Activated T-cell treated with anti-CD3 and anti-CD28 coated beads, Interleukin-2, amount 50 U/mL, for 72 hours (primary cell): ENCODE measurements at places on chromosomes 6 and 20.
A peak's percentile ranks its signal among the peaks of the same experiment; 100 is the strongest.

DNA sequence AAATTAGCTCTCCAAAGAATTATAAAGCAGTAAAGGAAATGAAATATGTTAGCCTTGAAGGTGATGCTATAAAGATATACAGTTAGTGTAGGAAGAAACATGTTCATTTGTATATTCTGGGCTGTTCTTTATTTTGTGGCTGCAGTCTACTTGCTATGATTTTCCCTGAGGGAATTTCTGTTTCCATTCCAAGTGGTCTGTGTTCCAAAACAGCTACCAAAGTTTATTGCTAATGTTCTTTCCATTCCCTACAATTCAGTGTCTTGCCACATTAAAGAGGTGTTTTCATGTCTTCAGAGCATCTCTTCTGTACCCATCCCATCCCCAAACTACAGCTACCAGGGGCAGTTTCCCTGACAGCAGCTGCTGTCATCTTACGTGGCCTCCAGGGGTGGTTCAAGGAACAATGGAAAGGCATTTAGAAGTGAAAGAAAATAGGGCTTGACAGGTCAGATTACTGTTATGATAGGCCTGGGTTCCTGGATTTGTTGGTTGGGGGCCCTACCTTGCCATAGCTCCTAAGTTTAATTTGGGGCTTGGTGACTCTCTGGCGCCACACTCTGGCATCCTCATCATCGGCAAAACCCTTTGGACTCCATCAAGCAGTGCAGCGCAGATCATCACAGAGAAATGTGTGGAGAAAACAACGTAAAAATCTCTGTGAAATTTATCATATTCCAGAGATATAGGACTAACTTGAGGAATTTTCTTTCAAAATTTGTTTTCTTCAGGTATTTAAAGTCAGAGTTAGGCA lies 33.8 kb upstream of the AIG1 start:
- DNase-seq: peak; percentile 50

GRCh38 chr6:97095311-97095850 lies 170.9 kb downstream of the KLHL32 start:
- DNase-seq: no peak

DNA sequence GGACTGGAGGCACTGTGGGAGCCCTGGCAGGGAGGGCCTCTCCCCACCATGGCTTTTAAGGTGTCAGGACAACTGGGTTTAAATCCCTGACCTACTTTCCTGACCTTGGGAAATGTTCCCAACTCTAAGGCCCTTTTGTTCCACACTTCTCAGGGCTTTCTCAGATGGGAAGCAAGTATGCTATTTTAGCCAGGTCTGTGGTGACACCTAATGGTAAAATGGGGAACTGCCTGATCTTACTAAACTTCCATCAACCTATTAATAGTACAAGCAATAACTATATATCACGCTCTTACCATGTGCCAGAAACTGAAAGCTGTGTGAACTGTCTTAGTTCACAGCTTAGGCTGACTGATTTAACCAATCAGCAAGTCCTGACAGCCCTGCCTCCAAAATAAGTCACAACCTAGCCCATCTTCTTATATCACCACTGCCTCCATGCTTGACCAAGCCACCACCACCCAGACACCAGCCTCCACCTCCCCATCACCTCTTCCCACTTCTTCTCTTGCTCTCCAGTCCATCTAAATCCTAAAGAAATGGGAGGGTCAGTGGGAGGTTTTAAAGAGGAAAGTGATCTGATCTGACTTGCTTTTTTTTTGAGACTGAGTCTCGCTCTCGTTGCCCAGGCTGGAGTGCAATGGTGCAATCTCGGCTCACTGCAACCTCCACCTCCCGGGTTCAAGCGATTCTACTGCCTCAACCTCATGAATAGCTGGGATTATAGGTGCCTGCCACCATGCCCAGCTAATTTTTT lies 6.9 kb upstream of the BLCAP start:
- peak; percentile 42 for DNase-seq

DNA sequence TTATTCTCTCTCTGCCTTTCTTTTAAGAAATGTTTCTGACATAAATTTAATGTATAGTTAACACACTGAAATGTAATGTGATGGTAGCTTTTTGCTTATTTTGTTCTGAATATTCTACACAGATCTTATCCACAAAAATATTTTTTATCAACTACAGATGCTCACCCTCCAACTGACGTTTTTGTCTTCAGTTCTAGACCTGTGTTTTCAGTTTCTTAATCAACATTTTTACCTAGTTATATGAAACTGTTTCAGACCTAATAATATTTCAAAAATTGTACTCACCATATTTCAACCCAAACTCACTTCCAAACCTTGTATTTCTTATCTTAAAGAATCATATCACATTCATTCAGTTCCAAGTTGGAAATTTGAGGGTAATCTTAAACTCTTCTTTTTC lies 452.8 kb downstream of the RFPL4B start:
- DNase-seq: no peak

- no peak for DNase-seq
Measured at GRCh38 chr20:31682352-31682751, 40.3 kb downstream of the BCL2L1 start.
